Left cardiac atrium (tissue), 4 donors: ENCODE measurements at places on chromosomes 7 and 10. TPM values are rescaled to one million over a fixed set of nuclear protein-coding genes. Genes with fewer than 3 reads are reported as not detected.

MRPL43 gene
- 52.0 TPM for total RNA-seq

MYH16 gene
- total RNA-seq, result not detected

SSC4D gene
- 0.55 TPM for total RNA-seq

PPP1R9A gene
- 27.7 TPM for total RNA-seq

KIAA1549 gene
- total RNA-seq, result 1.5 TPM

DNA sequence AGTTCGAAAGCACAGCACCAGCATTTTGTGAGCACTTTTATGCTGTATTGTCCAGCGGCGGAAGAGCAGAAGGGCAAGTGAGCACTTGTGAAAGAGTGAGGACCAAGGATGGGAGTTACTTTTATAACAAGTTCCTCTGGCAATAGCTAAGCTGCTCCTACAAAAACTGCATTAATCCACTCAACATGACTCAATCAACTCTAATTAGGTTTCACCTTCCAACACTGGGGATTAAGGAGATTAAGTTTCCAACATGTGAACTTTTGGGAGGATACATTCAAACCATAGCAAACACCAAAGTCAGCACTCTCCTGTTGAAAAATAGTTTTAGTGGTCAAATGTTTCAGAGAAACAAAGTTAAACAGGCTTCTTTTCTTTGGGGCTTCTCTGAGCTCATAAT lies 844.5 kb downstream of the REEP3 start:
- DNase-seq, result no peak

- no peak for DNase-seq
Measured at GRCh38 chr7:74191231-74191630, 17.1 kb downstream of the EIF4H start.

DNA sequence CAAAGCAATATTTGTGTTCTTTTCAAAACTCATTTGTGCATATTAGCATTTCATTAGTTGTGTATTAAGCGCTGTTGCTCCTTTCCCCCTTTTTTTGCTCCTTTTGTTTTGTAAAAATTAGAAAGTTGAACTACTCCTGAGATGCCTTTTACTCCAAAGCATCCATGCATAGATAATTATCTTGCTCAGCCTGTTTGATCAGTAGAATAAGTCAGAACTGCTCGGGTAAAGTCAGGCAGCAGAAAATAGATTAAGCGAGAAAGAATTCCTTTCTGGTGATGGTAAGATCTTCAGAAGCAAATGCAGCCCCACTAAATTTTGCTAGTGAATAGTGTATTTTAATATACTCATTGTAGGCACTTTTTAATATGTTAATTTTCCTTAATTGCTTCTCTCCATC lies 227.1 kb downstream of the TEX36 start:
- DNase-seq, result no peak

- no peak for DNase-seq
Measured at GRCh38 chr10:35926846-35927245, 284.8 kb upstream of the FZD8 start.

- no peak for DNase-seq
Measured at GRCh38 chr7:138350701-138351357, 109.2 kb upstream of the TRIM24 start.
